ENCODE measurements at places on chromosomes 4 and X. TPM values are rescaled to one million over a fixed set of nuclear protein-coding genes. Genes with fewer than 3 reads are reported as not detected.

DNA sequence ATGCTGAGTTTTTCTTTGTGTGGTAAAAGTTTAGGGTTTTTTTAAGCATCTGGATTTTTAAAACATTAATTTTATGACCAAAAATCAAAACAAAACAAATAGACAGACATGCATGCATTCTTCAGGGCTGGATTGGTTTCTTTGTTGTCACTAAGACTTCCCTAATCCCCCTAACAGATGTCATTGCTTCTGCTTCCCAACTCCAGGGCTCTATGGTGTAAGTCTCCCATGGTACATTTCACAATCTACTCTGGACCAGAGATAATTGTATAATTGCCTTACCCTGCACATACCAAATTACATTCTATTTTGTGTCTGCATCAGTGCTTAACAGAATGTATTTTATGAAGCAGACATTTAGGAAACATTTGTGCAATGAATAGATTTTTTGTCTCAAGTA lies 529.1 kb upstream of the SMIM31 start:
- no peak for DNase-seq

DNA sequence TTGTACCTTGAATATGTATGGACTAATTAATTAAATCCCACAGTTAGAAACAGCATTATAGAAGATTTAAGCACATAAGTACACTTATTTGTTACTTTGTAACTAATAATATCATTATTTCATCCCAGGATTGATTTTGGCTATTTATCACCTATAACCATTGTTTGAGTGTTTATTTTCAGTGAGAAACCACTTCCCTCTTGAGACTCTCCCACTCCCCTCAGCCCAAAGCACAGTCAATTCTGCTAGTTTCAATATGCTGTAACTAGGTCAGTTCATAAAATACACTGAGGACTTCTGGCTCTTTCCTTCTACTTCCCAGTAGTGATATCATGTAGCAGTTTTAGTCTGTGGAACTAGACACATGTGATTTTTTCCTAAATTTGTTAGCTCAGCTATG lies 16.3 kb downstream of the OFD1 start:
- DNase-seq, result no peak

- DNase-seq, result no peak
Observed at GRCh38 chr4:88897180-88897579, 159.8 kb downstream of the FAM13A start.

DNA sequence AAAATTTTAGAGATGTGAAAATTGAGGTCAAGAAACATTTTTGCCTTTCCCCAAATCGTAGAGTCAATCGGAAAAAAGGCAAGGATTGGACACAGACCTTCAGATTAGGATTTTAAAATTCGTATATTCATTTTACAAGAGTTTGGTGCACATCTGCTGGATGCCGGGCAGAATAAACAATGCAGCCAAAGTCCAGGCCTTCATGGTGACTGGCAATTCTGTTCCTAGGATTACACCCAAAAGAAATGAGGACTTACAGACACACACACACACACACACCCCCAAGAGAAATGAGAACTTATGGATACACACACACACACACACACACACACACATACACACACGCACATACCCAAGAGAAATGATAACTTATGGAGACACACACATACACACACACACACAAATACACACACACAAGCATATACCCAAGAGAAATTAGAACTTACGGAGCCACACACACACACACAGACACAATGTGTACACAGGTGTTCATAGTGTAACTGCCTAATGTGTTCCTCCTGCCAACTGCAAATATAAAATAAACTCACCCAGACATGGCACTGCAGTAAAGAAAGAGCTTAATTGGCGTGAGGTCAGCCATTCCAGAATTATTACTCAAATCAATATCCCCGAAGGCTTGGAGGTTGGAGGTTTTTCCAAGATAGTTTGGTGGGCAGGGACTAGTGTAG lies 165.7 kb upstream of the STS start:
- no peak for DNase-seq

DNA sequence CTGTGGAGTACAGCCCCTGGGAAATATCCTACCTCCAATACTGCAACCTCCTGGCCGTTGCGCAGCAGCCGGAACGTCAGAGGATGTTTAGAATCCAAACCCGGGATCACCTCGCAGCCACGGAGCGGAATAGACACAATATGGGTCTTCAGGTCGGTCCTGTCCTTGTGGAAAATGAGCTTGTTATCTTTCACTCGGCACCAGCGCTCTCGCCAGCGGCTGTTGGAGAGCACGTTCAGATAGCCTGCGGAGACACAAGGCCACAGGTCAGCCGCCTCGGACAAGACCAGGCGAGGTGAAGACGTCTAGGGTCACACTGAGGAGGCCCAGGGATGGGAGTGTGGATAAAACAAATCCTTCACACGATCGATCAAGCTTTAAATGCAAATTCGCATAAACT lies 139.3 kb downstream of the AFAP1 start:
- no peak for DNase-seq

DNA sequence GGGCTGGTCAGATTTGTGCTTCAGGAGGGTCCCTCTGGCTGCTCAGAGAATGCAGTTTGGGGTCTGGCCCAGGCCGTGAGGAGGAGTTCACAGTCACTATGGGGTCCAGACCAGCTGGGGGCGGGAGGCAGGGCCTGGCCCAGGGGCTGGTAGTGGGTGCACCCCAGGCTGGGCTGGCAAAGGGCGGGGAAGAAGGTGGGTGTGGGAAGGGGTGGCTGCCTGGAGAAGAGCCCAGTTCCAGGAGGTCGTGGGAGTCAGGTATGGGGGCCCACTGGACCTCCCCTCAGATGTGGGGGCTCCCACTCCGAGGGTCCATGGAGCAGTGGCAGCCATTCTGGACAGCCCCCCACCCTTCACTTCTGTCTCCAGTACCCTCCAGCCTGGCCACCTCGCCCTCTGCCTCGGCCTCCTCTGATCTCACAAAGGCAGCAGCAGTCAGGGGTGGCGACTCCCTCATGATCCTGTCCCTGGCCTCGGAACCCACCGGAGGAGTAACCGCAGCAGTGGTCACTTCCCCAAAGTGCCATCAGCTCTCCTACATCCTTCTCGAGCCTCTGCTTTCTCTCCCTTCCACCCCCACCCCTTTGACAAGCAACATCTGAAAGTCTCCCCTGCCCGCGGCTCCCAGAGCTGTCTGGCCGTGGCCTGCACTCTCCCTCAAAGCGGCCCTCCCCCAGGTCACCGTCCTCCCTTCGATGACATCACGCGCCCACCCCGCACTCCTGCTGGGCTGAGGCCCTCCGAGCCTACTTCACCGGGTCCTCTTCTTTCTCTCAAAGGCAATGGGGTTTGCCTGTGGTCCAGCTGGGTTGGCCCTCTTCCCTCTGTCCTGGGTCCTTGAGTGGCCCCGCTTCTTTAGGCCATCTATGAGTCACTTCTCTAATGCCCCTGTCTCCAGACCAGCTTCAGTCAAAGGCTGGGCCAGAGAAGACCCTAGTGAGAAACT lies 1.7 kb upstream of the SLC6A8 start:
- no peak for DNase-seq

DNA sequence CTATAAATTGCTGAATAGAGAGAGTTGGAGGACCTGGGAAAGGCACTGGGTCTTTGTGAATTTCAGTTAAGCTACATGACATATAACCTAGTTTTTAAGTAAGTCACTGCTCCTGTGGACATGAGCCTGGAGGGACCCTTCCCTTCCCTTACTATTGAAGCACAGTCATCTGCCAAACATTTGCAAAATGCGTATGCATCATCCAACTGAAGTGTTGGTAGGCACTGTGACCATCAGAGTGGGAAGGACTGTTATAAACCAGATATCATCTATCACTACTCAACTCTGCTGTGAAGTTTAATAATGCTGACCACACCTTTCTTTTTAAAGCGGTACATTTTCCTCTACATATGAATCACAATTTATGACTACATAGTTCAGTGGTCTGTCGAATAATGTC lies 5.2 kb downstream of the GABRA3 start:
- no peak for DNase-seq

DNA sequence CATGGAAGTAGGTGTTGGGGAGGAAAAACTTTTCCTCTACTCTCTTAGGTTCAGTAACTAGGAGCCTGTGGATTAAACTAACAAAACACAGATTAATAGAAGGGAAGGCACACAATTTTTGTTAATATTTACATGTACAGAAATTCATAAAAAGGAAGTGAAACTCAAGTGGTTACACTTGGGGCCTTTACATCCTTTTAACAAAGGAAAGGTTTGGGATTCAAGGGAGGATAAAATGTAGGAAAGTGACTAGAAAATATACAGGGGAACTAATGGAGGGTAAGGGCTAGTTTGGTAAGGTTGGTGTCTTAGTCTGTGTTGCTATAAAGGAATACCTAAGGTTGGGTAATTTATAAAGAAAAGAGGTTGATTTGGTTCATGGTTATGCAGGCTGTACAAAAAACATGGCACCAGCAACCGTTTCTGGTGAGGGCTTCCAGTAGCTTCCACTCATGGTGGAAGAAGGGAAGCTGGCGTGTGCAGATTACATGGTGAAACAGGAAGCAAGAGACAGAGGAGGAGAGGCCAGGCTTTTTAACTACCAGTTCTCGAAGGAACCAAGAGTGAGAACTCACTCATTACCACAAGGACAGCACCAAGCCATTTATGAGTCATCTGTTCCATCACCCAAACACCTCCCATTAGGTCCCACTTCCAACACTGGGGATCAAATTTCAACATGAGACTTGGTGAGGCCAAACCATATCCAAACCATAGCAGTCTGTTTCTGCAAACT lies 124.4 kb downstream of the CHRDL1 start:
- no peak for DNase-seq

- DNase-seq, result no peak
Observed at GRCh38 chr4:176844448-176844847, 51.7 kb upstream of the VEGFC start.

GRCh38 chr4:166501941-166502382 lies 628.9 kb downstream of the TLL1 start:
- DNase-seq, result no peak

DNA sequence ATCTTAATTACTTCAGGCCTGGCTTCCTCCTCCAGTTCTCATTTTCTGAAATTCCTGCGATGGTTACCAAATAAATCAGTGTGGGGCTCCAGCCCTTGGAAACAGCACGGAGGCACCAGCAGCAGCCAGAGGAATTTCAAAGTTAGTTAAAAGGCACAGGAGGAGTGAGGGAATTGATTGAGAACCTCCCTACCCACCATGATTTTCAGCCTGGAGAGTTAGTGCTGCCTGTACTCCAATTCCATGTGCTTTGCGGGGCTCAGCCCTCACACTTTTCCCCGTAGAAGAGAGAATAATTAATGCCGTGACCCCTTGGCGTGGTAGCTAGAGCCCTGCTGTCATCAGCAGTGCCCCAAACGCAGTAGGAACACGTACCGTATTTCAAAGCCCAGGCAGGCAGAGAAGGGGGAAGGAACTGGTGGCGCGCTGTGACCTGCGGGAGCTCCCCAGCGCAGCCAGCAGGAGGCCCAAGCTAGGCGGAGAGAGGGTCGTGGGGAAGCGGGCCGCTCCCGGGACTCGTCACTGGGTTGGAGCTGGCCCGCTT lies 84.0 kb upstream of the IGFBP7 start:
- DNase-seq, result no peak

GRCh38 chr4:169791527-169792156 lies 33.9 kb upstream of the HPF1 start:
- no peak for DNase-seq

DNA sequence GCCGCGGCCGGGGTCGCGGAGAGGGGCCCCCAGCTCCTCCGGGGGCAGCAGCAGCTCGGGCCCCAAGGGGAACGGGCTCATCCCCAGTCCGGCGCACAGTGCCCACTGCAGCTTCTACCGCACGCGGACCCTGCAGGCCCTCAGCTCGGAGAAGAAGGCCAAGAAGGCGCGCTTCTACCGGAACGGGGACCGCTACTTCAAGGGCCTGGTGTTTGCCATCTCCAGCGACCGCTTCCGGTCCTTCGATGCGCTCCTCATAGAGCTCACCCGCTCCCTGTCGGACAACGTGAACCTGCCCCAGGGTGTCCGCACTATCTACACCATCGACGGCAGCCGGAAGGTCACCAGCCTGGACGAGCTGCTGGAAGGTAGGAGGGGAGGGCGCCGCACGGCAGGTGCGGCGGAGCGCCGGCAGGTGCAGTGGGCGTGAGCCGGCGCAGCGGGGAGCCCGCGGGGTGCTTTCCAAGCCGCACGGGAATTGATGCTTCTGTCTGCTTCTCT lies 886 bp downstream of the DCLK2 start:
- DNase-seq, result no peak

DNA sequence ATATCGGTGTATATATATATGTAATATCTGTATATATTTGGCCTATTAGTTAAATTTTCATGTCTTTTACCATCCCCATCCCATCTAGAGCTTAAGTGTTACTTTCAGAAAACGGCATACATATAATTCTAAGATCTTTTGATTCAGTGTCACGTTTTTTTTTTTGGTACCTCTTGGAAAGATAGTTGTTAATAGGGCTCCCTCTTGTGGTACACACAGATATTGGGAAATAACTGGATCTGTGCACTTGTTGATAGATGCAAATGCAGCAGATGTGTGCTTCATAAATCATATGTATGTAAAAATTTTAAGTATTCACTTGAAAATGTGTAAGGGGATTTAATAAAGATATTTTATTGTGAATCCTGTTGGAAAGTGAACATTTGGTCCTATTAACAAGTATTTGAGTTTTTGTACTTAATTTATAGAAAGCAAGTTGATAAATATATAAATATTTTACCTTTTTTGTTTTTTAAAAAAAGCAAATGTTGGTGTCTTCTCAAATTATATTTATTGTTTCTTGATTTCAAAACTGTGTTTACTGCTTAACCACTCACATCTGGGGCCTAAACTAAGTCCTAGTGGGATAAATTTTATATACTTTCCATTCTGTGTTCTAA lies 74.7 kb downstream of the PAQR3 start:
- peak; percentile 50 for DNase-seq

DNA sequence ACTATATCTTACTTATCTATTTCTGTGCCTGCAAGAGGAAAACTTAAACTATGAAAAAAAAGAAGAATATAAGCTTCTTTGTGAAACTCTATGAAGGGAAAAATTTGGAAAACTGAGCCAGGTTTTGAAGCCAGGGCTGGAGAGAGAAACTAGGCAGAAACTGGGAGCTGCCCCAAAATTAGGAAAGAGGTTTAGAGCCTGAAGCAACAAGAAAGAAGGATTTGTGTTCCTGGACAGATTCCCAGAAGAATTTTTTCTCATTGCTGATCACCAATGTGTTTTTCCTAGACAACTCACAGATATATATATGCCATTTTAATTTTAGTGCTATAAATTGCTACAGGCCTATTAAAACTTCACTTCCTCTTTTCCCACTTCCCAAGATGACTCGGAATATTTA lies 245.0 kb upstream of the GEMIN8 start:
- DNase-seq, result no peak

GRCh38 chr4:106238820-106239420 lies 77.1 kb downstream of the TBCK start:
- DNase-seq, result no peak

GRCh38 chr4:21921526-21922180 lies 26.9 kb downstream of the KCNIP4 start:
- DNase-seq, result no peak

The SPANXC gene
- not detected for total RNA-seq

The DKK2 gene
- total RNA-seq, result 8.3 TPM

The OTC gene
- total RNA-seq, result not detected

The TSPYL2 gene
- 9.8 TPM for total RNA-seq

The ADRA2C gene
- total RNA-seq, result not detected

The WAS gene
- total RNA-seq, result not detected

The CCKAR gene
- not detected for total RNA-seq

The TMEM192 gene
- total RNA-seq, result 11.7 TPM

The MAGEA3 gene
- not detected for total RNA-seq

The EFHC2 gene
- total RNA-seq, result not detected

The SLC49A3 gene
- total RNA-seq, result 1.1 TPM

The CACNA1F gene
- total RNA-seq, result not detected

The COL4A6 gene
- 1.5 TPM for total RNA-seq

All from pulmonary artery endothelial cell (primary cell).